ENCODE measurements at places on chromosomes 3 and 15.

DNA sequence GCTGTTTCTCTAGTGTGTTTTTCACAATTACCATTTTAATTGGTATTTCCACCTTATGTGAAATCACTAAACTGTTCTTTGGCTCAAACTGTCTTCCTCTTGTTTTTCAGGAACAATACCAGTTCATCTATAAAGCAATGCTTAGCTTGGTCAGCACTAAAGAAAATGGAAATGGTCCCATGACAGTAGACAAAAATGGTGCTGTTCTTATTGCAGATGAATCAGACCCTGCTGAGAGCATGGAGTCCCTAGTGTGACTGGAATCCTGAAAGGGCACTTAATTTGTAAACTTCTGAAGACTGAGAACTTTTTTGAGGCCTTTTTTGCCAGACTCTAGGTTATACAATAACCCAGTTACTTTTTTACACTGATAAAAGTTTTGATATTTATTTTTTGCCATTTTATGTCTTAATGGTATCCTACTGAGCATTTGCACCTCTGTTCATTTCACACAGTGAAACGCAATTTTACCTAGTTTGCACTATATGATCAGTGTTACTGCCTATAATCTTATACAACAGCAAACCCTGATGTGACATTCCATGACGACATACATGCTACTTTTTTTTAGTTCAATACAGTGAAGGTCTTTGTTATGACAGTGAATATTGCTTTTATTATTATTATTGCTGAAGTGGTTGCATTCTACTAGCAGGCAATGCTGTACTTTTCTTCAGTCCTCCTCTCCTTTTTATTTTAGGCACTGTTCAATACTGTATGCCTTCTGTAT is 80.1 kb downstream of the FEZF2 start:
- no peak for DNase-seq

DNA sequence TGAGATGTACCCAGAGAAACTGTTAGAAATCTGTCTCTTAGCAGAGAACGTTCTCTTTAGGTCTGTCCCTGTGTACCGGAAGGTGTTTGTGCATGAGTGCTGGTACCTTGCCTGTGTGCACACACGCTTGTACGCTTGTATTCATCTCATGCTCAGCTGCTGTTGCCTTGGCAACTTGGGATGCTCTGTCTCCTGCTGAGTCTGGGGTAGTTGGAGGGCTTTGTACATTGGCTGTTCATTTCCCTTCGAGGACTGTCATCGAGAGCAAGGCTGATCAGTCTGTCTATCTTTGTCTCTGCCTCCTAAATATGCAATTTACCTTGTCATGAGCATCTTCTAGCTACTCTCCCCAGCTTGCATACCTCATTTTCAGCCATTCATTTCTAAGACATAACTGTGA is 147.2 kb downstream of the SLCO3A1 start:
- no peak for DNase-seq

GRCh38 chr3:114519415-114519814 is 225.6 kb downstream of the TIGIT start:
- no peak for DNase-seq

- no peak for DNase-seq
Observed at GRCh38 chr3:120171134-120171873, 77.1 kb upstream of the GSK3B start.

DNA sequence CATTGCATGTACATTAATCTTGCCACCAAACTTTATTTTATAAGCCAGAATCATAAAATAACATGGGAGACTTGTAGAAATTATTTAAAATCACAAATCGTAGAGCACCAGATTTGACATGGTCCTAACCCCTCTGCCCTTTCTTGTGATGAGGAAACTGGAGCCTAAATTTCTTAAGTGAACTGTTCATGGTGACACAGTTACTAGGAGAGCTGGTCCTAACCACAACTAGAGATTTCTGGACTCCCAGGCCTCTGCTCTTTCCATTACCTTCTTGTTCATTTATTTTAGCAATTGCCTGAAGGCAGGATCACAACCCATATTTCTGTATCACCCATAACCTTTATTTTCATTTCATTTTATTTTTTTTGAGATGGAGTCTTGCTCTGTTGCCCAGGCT is 352.5 kb downstream of the LPP start:
- no peak for DNase-seq

DNA sequence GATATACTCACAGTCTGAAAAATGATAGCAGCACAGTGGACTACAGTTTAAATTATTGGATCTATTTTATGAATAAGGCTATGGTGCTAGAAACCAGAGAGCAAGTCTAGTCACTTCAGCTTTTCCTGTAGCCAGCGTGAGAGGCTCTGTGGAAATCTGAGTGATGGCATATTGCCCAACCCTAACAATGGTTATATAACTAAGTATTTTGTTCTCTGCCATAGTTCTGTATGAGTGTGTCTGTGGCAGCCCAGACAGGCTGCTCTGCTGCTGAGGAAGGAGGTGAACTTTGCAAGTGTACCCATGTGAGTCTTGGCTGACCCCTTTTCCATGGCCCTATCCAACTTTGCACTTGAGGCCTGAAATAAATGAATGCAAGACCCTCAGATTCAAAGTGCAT is 105.7 kb downstream of the LRTM1 start:
- DNase-seq = no peak

DNA sequence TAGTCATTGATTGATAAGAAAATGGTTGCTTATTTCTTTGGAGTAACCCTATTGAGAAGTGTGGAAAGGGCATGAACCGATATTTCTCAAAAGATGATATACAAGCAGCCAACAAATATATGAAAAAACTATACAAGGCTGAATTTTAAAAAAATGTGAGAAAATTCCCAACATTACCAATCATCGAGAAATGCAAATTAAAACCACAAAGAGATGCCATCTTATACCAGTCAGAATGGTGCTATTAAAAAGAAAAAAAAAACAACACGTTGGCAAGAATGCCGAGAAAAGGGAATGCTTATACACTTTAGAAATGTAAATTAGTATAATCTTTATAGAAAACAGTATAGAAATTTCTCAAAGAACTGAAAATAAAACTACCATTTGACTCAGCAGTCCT is 77.7 kb upstream of the ROBO1 start:
- no peak for DNase-seq
